ENCODE measurements at places on chromosomes 5 and 9. TPM values are rescaled to one million over a fixed set of nuclear protein-coding genes. Genes with fewer than 3 reads are reported as not detected.
A peak's percentile ranks its signal among the peaks of the same experiment; 100 is the strongest.

Gene IL7R
- 1.6 TPM for total RNA-seq

Gene C9
- total RNA-seq, result not detected

Gene DCTN3
- total RNA-seq, result 213 TPM

Gene FIBCD1
- total RNA-seq, result 15.6 TPM

Gene SGCD
- 5.7 TPM for total RNA-seq

Gene JAKMIP2
- not detected for total RNA-seq

Gene RGS7BP
- total RNA-seq, result not detected

Gene CDC25C
- total RNA-seq, result 24.4 TPM

Gene ECM2
- 0.72 TPM for total RNA-seq

Gene GDNF
- total RNA-seq, result 2.2 TPM

Gene CREBRF
- total RNA-seq, result 6.5 TPM

- peak; percentile 9 for DNase-seq
These were observed 12.5 kb downstream of the SRFBP1 start for GRCh38 chr5:121974261-121974660.

- DNase-seq, result peak; percentile 51
These were observed 1.2 kb downstream of the RIC1 start for GRCh38 chr9:5630081-5630507.

DNA sequence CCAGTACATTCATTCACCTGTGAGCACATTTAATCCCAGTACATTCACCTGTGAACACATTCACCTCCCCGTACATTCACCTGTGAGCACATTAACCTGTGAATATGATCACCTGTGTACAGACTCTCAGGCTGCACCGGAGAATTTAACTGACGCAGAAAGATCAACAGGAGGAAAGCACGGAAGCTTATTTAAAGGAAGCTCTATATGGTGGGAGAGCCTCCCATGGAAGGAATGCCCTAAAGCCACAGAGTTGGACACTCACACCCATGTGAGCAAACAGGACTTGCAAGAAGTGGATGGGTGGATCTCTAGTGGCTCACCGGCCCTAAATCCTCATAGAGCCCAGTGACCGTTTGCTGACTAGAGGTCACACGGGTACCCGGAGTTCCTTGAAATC is 38.2 kb downstream of the TRIP13 start:
- DNase-seq, result peak; percentile 41

- peak; percentile 37 for DNase-seq
These were observed 11.9 kb downstream of the OTULINL start for GRCh38 chr5:14593326-14594021.

- no peak for DNase-seq
These were observed 1242.9 kb upstream of the CDH6 start for GRCh38 chr5:29950416-29951145.

DNA sequence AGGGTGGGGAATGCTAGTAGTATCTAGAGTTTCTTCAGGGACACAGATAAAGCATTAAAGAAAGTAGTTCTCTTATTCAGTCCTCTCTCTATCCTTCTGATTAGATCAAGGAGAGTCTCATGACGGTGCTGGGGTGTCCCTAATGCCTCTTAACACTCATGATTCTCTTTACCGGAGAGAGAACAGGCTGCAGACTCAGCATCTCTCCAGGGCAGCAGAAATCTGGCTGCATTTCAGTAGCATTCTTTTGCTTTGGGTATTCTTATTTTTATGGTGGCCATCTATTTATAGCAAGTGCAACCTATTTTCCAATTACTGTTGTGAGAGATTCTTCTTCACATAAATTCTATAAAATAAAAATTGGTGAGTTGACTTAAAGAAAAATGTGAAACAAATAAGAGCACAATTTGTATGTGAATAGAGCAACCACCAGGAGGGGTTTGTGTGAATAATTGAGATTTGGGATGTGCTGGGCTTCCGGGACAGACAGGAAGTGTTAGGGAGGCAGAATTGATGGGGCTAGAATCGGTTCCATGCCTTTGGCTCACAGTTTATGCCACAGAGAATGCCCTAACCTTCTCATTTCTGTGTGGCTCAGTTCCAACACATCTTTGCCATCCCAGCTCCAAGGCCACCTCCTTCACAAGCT is 23.8 kb upstream of the BOD1 start:
- no peak for DNase-seq

DNA sequence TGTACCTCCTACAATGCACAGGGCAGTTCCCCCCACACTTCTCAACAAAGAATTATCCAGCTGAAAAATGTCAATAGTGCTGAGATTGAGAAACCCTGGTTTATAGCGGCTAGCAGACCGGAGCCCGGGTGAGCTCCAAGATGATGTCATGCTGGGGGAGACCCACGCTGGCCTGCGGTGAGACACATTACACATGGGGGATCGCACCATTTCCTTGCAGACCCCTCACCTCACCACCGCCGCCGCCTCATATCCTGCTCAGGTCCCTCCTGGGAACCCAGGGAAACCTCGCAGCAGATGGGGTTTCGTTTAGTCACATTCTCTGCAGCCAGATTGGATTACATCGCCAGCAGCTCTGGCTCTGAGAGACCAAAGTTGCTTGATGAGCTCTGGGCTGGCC is 14.7 kb upstream of the TNC start:
- DNase-seq, result no peak

- DNase-seq, result peak; percentile 9
These were observed 37.3 kb downstream of the PBX3 start for GRCh38 chr9:125784286-125785049.

GRCh38 chr9:100091650-100092049 is 7.2 kb downstream of the ERP44 start:
- no peak for DNase-seq

DNA sequence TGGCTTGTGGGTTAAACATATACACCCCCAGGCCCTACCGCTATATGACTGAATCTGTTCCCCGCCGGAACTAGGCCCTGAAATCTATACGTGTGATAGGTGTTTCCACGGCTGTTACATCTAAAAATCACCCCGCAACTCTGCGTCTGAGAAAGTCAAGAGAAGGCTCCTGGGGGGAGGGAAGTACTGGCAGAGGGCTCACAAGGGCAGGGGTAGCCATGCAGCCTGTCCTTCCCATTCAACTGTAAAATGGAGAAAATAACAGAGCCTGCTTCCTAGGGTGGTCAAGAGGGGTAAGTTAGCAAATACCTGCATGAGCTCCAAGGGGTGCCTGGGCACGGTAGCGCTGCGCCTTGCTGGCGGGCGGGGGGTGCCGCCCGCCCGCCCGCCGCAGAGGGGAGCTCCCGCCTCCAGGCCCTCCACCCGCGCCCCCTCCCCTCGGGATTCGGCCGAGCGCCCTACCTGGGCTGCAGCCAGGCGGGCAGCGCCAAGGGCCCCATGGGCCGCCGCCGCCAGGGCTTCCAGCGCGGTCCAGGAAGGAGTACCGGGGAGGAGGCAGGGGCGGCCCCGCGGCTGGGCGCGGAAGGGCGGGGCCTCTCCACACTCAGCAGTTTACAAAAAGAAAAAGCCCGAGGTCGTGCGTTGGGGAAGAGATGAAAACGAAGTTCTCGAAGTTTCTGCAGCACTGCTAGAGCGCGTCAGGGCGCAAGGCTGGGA is at the start of gene HACD4:
TSS of gene HACD4 (minus strand) at position 550 of the 717 bp plus-strand sequence. CDS start at position 500, 50 bp downstream.
- peak; percentile 5 for DNase-seq

GRCh38 chr5:151504006-151504405 is 56.6 kb downstream of the SLC36A1 start:
- no peak for DNase-seq

DNA sequence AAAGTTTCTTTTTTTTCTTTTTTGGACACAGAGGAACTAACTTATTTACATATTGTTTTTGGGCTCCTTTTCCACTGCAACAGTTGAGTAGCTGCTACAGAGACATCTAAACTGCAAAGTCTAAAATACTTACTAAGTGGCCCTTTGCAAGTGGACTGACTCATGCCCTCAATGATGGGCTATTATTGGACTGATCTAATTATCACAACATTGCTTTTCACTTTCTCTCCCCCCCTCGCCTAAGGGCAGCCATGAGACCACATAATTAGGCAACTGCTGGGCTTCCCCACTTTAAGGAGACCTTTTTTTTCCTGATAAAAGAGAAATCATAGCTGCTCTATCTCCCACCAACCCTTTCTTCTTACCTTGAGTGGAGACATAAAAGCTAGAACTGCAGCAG is 47.0 kb downstream of the PLK2 start:
- peak; percentile 51 for DNase-seq

DNA sequence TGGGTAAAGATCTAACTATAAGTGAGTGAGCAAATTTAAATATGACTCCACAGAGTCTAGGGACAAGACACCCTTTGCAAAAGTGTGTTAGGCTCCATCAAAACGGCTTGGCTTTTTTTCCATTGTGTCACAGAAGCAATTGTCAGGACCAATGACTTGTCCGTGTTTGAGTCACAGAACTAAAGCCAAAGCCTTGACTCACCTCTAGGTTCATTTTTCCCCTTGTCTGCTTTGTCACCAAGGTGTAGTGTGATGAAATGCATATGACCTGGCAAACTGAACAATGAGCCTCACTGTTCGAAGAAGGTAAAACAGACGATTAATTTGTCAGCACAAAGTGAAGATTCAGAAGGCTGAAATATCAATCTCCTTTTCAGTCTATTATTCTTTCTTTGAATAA is 331.0 kb downstream of the GLIS3 start:
- DNase-seq, result peak; percentile 31

DNA sequence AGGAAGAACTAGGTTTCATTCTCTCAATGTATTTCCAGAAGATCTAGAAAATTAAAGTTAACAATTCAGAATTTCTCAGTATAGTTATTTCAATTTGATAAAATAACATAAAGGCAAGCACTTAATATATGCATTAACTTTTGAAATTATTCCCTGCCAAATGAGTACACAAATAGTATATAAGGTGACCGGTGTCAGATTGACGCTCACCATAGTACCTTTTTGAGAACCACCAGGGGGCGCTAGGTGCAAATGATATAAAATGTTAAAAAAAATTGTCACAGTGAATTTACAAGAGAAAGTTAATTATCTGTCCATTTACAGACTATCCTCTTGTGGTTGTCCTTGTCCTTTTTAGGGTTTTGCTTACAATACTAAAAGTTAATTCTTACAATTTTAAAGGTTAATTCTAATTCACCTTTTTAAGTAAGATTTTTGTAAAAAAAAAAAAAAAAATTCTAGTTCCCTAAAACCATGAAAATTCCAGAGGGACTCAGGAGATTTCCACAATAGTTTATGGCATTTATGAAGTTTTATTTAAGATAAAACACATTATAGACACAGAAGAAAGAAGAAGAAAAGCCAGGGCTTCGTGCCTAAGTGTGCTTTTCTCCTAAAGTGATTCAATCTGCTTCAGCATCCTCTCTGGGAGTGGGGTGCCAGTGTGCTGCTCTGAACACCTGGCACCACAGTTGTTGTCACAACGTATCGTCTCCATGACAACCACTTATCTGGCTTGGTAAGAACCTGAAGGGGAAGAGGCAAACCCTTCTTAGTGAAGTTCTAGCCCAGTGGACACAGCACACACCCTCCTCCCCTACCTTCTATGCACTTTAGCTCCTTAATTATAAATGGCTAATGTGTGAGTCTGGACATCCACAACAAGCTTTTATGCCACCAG is 1.7 kb downstream of the ADAMTS16 start:
- peak; percentile 65 for DNase-seq

- DNase-seq, result no peak
These were observed 229.5 kb upstream of the NMUR2 start for GRCh38 chr5:152634586-152634985.

DNA sequence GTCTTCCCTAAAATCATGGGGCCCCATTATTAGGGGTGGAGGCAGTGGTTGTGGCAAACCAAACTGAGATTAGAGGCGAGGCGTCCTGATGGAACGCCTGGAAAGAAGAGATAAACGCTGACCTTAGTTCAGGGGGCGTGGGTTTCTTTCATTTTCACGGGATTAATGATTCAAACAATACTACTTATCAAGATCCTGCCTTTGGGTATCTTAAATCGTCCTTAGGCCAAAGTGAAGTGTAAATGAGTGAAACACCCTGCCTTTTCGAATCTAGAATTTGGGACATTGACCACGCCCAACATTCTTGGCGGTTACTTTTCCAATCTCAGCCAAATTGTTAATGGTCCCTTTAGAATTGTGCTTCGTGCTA is 1.0 kb upstream of the UBTD2 start:
- peak; percentile 38 for DNase-seq

DNA sequence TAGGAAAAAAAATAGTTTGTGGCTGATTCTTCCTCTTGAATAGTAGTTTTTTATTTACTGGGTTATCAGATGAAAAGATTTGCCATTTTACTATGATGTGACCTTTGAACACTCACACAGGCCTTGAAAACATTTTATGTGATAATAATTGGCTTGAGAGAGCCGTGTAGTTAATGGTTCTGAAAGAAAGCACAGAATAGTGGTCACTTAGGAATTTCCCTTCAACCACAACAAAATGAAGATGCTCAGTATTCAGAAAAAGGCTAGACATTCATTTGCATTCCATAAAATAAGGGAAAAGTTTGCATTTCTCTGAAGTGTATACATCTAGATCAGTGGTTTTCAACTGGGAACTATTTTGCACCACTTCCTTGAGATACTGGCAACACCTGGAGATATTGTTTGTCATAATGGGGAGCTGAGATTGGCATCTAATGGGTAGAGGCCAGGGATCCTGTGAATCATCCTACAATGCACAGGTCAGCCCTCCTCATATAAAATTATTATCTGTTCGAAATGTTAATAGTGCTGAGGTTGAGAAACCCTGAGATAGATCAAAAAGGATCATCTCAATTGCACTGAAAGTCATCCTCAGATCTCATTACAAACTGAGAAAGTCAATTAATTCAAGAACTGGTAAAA is 446.4 kb upstream of the CCNG1 start:
- DNase-seq, result no peak

DNA sequence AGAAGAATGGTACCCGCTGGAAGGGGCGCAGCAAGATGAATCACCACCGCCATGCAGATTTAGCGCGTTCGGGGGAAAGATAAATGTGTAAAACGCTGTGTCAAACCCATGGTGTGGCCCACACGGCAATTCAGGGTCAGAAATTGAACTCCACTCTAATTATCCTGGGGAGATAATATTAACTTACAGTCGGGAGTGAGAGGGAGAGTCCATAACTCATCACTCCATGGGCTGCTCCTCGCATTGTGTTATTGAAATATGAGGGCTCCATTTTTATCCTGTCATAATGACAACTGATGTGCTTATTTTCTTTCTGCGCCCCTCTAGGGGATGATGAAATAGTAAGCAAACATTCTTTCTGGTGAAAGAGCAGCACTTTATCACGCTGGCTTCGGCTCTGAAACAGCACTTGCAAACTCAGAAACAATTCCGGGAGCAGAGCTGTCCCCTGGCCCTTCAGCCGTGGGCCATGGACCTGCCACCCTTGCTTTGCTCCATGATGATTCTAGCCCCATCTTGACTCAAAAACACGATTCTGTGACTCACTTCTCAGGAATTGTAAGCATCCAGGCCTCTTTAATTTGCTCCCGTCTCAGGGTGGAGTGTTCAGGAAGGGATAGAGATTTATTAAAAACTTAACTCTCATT is 431.6 kb downstream of the IRX1 start:
- DNase-seq, result peak; percentile 9

GRCh38 chr5:142390334-142390733 is 65.5 kb upstream of the SPRY4 start:
- no peak for DNase-seq

GRCh38 chr5:58761407-58761806 is 178.5 kb downstream of the RAB3C start:
- no peak for DNase-seq

- no peak for DNase-seq
These were observed 64.4 kb downstream of the MRPS27 start for GRCh38 chr5:72255670-72256069.
